ENCODE measurements at places on chromosomes 13 and 19. TPM values are rescaled to one million over a fixed set of nuclear protein-coding genes. Genes with fewer than 3 reads are reported as not detected.

ZNF471 gene
- 1.9 TPM for total RNA-seq

CEACAM7 gene
- not detected for total RNA-seq

EXOC3L2 gene
- not detected for total RNA-seq

EBI3 gene
- 0.43 TPM for total RNA-seq

ZNF607 gene
- total RNA-seq = 3.5 TPM

NCR1 gene
- not detected for total RNA-seq

SHANK1 gene
- total RNA-seq = 6.6 TPM

HSPB6 gene
- 45.8 TPM for total RNA-seq

FLT3LG gene
- total RNA-seq = 5.0 TPM

NLRP9 gene
- total RNA-seq = not detected

ICAM4 gene
- not detected for total RNA-seq

DNA sequence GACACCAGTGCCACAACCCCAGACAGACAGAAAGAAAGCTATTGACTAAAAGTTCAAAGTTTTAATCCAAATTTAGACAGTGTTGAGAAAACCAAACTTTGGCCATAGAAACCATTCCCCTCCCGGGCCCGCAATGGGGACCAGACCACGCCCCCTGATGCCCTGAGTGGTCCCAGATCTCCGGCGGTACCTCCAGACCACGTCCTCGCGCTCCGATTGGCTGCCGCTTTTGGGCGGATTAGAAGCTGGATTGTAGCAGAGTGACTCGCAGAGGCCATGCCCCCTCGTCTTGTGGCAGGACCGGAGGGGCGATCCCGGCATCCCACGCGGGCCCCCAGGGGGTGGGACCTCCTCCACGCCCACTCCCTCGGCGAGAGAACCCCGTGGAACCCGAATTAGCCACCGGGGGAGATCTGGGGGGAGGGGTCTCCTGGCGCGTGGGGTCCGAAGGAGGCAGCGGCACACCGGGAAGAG, 797 bp upstream of the HSD17B14 start:
- peak; percentile 85 for DNase-seq

DNA sequence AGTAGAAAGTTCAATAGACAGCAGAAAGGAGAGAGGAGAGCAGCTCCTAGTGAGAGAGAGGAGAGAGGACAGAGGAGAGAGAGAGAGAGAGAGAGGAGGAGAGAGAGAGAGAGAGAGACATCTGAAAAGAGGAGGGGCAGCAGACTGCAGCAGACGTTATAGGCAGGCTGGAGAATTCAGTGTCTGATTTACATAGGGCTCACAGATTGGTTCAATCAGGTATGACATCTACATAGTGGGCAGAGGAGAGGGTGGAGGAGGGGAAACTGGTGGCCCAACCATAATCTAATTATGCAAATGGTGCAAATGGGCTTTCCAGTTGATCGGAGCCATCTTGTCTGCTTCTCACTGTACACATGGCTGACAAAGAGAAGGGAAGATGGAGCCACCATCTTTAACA, 221.3 kb upstream of the TRPC4 start:
- no peak for DNase-seq

- DNase-seq = peak; percentile 48
These were observed 17.4 kb downstream of the UFM1 start for GRCh38 chr13:38366954-38367645.

GRCh38 chr13:83499286-83499685, 383.0 kb downstream of the SLITRK1 start:
- peak; percentile 36 for DNase-seq

DNA sequence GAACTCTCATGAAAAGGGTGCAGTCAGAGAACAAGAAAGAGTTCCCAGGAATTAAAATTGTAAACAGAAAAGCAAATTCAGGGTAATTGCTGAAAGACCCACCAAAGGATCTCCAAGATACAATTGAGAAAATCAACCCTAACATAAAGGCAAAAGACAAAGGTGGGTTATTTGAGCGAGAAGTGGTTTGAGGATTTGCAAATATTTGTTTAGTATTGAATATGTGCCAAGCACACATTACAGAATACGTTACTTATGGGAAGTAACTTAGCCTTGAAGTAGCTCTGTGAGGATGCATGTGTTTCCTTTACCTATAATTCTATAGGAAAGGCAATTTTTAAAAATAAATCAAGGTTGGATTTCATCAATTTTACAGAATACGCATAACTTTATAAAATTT, 10.0 kb upstream of the CEACAM21 start:
- DNase-seq = no peak

GRCh38 chr13:23996456-23996855, 99.2 kb upstream of the C1QTNF9B start:
- DNase-seq = no peak

- peak; percentile 93 for DNase-seq
These were observed 83.5 kb downstream of the COL4A2 start for GRCh38 chr13:110390567-110390966.

GRCh38 chr13:28497143-28497876, 2.4 kb upstream of the FLT1 start:
- DNase-seq = no peak

DNA sequence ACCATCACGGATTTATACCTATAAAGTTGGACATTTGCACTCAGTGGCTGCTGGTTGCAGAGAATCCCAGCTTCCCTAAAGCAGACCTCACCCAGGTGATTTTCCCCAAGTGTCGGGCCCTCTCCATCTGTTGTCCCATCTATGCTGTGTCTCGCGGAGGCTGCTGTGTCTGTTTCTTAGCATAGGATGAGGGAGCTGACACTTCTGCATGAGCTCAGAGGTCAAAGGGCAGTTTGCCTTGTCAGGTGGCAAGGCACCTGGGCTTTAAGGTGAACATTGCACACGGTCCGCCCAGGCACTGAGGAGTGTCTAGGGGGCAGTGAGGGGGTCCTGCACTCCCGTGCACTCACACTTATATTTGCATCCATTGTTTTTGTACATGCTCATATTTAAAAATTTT, 151.6 kb downstream of the ZIC5 start:
- no peak for DNase-seq

GRCh38 chr13:25973576-25973975, 78.2 kb downstream of the SHISA2 start:
- DNase-seq = no peak

DNA sequence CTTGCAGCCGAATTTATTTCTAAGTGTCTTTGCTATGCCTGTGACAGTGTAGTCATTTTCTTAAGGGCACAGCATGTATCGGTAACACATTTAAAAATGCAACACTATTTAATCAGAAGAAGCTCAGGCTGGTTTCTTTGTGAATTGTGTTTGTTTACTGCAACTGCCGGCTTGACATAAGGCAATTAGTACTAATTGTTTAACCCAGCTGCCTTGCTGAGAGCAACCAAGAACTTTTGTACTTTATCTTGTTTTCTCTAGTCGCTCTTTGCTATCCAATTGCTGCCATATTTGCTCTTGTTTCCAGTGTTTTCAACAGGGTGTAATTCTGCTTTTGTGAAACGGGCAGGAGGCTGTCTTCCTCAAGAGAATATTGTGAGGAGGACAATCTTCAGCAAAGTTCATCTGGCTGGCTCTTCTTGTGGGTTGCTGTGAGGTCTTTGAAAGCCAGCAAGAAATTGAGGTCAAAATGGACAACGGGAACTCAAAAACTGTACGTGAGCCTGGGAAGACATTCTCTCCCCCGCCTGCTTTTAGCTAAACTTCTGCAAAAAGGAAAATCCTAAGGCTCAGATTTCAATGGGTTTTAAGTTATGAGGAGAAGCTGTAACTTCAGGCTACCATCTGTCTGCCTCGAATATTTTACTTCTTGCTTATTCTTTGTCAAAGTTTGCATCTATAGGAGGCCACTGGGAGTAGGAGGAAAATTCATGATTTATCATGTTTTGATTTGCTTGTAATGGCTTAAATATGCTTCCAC, 75.8 kb upstream of the TSHZ3 start:
- DNase-seq = no peak

DNA sequence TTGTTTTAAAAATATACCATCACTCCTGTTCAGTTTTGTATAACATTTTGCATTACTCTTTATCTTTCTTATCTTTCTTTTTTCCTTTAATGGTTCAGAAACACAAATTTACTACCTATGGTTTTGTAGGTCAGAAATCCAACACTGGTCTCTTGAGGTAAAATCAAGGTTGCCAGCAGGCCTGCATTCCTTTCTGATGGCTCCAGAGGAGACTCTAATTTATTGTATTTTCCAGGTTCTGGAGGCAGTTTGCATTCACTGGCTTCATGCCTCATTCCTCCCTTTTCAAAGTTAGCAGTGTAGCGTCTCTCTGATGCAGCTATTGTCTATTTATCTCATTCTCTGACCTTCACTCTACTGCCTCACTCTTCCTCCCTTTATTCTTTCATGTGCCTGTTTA, 767.4 kb downstream of the SLITRK6 start:
- no peak for DNase-seq

GRCh38 chr19:24057144-24057543, 29.8 kb upstream of the ZNF254 start:
- DNase-seq = no peak

GRCh38 chr19:41294393-41294792, 15.6 kb upstream of the CCDC97 start:
- no peak for DNase-seq

DNA sequence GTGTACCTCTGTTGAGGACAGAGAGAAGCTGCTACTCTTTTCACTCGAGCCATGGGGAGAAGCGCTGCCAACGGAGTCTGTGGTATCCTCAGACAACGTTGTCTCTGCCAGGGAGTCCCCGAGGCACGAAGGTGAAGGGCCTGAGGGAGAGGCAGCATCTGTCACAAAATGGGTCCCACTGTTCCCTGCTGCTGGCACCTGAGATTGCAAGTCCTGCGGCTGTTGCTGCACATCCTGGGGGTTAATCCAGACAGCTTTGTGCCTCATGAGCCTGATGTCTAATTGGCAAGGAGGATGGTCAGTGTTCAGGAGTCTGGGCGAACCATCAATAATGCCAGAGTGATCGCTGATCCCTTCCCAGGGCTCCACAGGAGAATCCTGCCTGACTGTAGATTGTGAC, 15.0 kb downstream of the RUBCNL start:
- no peak for DNase-seq

- DNase-seq = no peak
These were observed 218.7 kb downstream of the POSTN start for GRCh38 chr13:37379841-37380240.

GRCh38 chr19:49952479-49952836, 8.5 kb downstream of the SIGLEC11 start:
- DNase-seq = no peak

DNA sequence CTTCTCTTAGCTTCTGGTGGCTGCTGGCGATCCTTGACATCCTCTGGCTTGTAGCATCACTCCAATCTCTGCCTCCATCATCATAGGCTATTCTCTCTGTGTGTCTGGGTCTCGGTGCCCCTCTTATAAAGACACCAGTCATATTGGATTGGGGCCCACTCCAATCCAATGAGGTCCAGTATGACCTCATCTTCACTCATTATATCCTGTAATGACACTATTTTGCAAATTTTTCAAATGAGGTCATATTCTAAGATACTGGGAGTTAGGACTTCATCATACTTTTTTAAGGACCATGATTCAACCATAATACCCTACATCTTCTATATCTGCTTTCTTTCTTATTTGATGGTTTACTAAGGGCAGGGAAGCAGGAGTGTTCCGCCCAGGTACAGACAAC, 12.0 kb upstream of the SLC46A3 start:
- no peak for DNase-seq

GRCh38 chr13:109389456-109389855, 396.9 kb downstream of the IRS2 start:
- peak; percentile 35 for DNase-seq

DNA sequence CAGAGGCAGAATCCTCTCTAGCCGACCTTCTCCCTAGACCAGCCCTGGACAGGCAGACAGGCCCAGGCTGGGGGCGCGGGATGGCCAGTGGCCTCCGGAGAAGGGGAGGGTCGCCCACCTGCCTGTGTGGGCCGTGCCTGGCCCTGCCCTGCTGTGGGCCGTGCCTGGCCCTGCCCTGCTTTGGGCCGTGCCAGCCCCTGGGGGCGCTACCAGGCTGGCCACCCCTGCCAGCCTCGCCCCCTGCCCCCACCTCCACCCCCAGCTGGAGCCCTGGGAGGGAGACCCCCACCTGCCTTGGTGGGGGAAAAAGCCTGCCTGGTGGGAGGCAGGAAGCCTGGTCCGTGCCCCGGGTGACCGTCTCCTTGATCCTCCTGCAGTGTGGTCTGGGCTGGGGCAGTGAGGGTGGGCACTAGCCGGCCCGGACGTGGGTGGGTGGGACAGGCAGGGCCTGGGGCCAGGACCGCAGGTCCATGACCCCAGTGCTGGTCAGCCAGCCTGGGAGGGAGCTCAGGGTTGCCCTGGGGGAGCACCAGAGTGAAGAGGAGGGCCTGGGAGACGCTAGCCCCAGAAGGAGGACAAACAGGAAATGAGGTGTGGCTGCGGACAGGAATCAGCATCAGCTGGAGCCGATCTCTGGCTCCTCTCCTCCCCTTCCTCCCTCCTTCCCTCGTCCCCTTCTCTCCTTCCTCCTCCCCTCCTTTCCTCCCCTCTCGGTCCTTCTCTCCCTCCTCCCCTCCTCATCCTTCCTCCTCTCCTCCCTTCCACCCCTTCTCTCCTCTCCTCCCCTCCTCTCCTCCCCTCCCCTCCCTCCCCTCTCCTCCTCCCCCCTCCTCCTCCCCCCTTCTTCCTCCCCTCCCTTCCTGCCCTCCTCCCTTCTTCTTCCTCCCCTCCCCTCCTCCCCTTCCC, 5.1 kb upstream of the MKNK2 start:
- DNase-seq = peak; percentile 43

- no peak for DNase-seq
These were observed at the start of gene C19orf38 for GRCh38 chr19:10848230-10848856. Gene C19orf38 (plus strand): TSS chr19:10848415. CDS start chr19:10848509, 94 bp downstream.

- no peak for DNase-seq
These were observed 816 bp downstream of the RPS28 start for GRCh38 chr19:8321986-8322637.

- DNase-seq = no peak
These were observed 4.1 kb downstream of the DLL3 start for GRCh38 chr19:39502640-39503417.

DNA sequence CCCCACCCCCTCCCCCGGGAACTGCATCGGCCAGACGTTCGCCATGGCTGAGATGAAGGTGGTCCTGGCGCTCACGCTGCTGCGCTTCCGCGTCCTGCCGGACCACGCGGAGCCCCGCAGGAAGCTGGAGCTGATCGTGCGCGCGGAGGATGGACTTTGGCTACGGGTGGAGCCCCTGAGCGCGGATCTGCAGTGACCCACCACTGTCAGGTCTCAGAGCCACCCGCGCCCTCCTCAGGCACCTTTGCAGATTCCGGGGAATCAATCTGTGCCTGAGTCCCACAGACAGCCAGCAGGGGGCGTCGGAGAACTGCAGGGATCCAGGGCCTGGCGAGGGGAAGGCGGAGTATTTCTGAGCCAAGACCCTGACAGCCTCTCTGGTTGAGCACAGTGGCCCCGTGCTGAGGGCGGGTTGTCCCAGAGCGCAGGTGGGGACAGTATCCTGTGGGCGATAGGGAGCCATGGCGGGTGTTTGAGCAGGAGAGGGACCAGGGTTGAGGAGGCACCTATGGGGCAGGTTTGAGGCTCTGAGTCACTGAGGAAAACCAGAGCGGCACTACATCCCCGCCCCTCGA, 30.4 kb upstream of the CYP4F8 start:
- DNase-seq = peak; percentile 34

GRCh38 chr13:96984051-96984508, 10.2 kb downstream of the OXGR1 start:
- DNase-seq = no peak

GRCh38 chr13:25172303-25172630, 179 bp upstream of the AMER2 start:
- DNase-seq = no peak

Measured in HFFc6 (cell line).